Suppressor macrophage (primary cell): ENCODE measurements at places on chromosomes 2 and 18.

DNA sequence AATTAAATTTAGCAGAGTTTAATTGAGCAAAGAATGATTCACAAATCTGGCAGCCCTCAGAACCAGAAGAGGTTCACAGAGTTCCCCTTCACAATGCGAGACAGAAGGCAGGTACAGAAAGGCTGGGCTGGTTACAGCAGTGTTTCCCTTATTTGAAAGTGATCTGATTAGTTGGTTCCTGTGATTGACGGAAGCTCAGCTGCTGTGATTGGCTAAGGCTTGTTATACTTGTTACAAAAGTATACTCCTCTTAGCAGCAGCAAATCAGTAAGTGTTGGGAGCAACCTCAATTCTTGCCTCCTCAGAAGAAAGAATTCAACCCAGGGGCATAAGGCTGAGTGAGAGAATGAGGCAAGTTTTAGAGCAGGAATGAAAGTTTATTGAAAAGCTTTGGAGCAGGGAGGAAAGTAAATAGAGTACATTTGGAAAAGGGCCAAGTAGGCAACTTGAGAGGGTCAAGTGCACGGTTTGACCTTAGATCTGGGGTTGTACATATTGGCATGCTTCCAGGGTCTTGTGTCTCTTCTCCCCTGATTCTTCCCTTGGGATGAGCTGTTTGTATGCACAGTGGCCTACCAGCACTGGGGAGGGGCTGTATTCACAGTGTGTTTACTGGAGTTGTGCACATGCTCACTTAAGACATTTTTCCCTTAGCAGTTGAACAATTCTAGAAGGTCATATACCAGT is 431.8 kb upstream of the RAB12 start:
- DNase-seq, result no peak

GRCh38 chr18:26320686-26321085 is 94.4 kb downstream of the TAF4B start:
- DNase-seq, result no peak

DNA sequence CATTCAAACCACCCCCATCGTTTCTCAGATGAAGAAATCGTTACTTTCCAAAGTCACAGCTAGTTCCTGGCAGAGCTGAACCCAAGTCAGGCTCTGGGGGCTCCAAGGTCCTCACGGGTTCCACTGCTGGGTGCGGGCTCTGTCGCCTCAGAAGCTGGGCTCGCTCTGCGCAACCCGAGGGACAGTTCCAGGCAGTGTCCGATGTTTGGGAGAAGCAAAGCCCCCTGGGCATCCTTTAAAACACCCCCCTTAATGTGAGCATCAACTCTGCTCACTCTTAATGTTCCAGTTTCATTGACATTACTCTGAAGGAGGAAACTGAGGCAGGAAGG is 796 bp downstream of the AOX1 start:
- no peak for DNase-seq

DNA sequence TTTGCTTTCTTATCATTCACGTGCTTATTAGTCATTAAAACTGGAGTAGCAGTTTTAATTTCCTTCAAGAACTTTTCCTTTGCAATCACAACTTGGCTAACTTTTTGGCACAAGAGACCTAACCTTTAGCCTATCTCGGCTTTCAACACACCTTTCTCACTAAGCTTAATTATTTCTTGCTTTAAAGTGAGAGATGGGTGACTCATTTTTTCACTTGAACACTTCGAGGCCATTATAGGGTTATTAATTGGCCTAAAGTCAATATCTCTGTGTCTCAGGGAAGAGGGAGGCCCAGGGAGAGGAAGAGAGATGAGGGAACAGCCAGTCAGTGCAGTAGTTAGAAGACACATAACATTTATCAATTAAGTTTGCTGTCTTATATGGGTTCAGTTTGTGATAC is 289.8 kb downstream of the RBM43 start:
- no peak for DNase-seq

- DNase-seq, result no peak
Observed at GRCh38 chr2:199101487-199101886, 356.3 kb downstream of the SATB2 start.

DNA sequence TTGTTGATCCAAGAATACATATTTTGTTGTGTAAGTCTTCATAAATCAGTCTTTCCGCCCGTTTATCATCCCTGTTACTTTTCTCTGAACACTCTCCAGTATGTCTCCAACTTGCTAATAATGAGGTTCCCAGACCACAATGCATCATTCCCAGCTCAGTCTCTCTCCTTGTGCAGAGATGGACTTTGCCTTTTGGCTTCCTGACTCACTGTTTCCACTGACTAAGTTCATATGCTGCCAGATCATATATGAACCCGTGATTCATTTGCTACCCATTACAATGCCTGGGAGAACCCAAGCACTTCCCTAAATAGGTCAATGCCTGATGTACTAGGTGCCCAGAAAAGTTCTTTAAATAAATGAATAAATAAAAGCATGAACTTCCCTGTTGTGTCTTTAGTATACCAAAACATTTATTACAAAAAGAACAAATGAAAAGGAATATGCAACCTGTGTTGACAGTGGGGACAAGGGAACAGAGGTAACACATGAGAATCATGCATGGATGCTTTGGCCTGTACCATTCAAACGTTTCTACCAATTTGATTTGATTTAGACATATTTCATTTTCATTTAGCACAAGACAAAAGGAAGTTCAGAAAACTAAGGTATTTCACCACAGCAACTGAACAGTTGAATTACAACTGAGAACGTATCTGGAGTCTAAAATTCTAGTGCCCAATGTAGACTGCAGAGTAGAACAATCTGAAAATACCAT is 215.4 kb upstream of the HNRNPA3 start:
- DNase-seq, result peak; percentile 78

- DNase-seq, result no peak
Observed at GRCh38 chr18:50158866-50159653, 35.9 kb downstream of the MYO5B start.

DNA sequence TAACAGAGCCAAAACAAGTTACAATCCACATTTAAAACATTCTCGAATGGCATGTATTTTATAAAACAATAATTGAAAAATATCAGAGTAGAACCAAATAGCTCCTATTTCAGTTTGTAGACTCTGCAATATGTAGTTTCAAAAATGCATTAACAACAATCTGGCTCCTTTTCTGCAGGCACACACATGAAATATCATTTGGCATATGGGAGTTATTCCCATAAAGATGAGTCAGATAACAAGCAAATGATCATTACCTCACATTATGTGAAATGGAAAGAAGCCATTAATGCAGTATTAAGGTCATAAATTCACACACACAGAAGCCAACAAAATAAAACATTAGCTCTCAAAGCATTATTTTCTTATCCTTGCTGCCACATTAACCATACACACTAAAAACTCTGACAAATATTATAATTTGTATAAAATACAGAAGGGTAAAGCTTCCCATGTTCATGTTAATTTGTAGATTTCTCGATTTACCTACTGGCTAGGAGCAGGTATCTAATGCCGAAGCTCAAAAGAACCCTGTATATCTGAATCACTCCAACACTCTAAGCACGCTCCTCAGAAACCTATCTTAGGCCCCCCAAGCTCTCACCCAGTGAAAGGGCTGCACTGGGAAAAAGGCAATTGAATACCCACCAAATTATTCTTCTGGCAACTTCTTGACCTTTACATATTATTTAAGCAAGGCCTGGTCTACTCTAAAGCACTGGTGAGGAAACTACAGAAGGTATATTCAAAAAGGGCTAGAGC is 13.8 kb downstream of the NBAS start:
- DNase-seq, result no peak

- DNase-seq, result peak; percentile 15
Observed at GRCh38 chr2:54763636-54764291, 40.3 kb downstream of the EML6 start.

- DNase-seq, result no peak
Observed at GRCh38 chr2:239905306-239905705, 119.8 kb downstream of the NDUFA10 start.

GRCh38 chr2:153109793-153110192 is 368.8 kb downstream of the RPRM start:
- DNase-seq, result no peak

DNA sequence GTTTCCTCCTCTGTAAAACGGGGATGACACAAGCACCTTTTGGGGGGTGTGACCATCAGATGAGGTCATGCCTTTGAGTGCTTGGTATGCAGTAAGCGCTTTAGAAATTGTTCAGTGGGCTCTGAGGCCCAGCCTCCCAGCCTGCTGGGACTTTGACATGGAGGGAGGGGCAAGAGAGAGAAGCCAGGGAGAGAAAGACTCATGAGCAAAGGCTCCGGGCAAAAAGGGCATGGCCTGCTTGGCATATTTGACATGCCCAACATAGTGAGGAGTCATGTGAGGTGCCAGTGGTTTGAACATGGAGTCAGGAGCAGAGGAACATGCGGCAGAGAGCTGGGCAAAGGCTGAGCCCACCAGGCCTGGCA is 14.0 kb downstream of the TNS1 start:
- DNase-seq, result no peak

- peak; percentile 35 for DNase-seq
Observed at GRCh38 chr18:5464251-5464650, 79.5 kb downstream of the EPB41L3 start.
